Lower leg skin (tissue), 4 donors: ENCODE measurements at places on chromosomes 4 and X.

DNA sequence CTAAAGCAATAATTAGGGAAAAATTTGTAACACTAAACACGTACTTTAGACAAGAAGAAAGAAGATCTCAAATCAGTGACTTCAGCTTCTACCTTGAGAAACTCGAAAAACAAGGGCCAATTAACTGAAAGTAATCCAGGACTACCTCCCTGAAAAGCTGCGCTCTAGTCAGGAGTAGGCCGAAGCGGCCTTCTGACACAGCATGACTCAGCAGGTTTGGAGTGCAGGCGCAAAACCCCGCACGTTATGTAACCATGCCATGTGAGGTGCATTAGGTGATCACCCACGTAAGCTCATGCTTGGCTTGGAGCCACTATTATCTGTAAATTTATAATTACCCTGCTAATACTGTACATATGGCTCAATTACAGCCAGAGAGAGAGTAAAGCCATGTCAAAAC lies 52.8 kb upstream of the CCDC149 start:
- DNase-seq: no peak

GRCh38 chrX:154013614-154014360 lies 5.9 kb downstream of the IRAK1 start:
- no peak for DNase-seq

DNA sequence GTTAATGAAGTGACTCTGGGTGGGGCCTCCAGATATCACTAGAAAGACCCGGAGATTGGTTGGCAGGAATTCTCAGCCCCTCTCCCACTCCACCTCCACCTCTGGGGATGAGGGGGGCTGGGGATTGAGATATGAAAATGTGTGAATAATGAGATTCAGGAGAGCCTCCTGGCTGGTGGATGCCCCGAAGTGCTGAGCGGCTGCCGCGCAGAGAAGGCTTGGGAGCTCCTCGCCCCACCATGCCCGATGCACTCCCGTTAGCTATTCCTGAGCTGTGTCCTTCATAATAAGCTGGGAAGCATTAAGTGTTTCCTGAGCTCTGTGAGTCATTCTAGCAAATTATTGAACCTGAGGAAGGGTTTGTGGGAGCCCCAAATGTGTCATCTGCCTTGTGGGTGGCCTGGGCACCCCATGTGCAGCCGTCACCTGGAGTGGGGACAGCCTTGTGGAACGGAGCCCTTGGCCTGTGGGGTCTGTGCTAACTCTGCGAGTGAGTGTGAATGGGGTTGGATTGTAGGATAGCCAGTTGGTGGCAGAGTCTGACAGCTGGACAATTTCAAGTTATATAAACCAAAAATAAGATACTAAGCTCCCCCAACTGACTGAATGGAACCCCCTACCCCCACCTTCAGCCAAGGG lies 4.4 kb upstream of the MAEA start:
- DNase-seq: peak; percentile 59

- no peak for DNase-seq
Measured at GRCh38 chr4:75031775-75032174, 98.9 kb downstream of the PARM1 start.

GRCh38 chrX:11558972-11559371 lies 106.7 kb downstream of the ARHGAP6 start:
- DNase-seq: no peak

- no peak for DNase-seq
Measured at GRCh38 chr4:17523662-17524061, 8.7 kb downstream of the CLRN2 start.

DNA sequence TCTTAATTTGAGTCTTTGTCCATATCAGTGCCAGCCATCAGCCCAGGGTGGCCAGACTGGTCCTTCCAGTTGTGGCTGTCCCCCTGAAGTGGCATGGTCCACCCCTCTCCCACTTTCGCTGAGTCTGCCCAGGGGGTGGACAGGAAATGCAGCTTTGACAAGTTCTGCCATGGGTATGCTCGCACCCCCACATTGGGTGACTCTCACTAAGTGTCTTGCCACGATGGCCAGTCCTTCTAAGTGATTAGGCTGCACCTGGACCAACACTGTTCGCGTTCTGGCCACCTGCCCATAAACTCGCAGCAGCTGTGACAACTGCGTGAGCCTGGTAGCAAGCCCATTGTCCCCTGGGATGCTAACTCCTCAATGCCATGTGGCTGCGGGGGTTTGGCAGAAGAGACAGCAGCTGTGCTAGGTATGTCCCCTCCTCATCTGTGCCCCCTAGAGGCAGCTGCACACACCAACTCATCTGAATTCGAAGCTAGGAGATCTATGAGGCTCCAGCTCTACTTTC lies 10.0 kb upstream of the LNX1 start:
- no peak for DNase-seq

GRCh38 chrX:22118161-22118830 lies 86.2 kb downstream of the PHEX start:
- peak; percentile 58 for DNase-seq

DNA sequence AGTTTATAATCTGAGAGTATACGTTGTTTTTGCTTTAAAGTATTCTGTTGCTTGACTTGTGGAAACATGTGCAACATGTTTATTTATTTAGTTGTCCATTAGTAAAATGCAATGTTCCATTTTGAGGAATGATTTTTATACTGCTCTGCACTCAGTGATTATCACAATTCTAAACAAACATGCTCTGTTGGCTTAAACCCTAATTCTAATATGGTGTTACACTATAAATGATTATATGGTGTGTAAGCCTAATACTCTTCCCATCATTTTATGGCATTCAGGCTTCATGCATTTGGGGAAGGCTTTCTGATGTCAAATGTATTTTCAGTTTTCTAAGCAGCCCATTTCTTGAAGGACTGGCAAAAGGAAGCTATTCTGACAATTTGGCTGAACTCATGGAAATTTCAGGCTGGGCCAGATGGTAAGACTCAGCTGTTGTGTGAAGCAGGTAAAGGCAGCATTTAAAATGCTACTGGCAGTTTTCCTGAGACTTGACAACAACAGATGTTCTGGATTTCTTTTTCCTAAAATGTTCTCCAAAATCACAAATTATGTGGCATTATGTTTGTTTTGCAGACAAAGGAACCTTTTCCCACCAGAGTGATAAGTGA lies 336.7 kb upstream of the GNPDA2 start:
- DNase-seq: no peak

GRCh38 chr4:57426779-57427395 lies 316.7 kb upstream of the IGFBP7 start:
- DNase-seq: no peak

DNA sequence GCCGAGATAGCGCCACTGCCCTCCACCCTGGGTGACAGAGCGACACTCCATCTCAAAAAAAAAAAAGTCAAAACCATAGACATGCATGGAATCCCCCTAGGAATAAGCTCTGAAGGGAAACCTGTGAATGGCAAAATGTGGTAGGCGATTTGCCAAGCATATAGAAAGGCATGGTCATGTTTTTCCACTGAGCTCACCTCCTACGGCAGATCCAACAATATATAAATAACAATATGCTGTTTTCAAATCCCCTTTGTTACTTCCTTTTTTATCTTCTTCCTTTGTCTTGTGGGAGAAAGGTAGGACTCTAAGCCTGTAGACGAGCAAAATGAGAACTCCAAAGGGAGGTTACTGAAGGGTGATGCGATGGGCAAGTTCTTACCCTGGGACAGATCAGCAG lies 219.0 kb downstream of the PALLD start:
- DNase-seq: no peak

DNA sequence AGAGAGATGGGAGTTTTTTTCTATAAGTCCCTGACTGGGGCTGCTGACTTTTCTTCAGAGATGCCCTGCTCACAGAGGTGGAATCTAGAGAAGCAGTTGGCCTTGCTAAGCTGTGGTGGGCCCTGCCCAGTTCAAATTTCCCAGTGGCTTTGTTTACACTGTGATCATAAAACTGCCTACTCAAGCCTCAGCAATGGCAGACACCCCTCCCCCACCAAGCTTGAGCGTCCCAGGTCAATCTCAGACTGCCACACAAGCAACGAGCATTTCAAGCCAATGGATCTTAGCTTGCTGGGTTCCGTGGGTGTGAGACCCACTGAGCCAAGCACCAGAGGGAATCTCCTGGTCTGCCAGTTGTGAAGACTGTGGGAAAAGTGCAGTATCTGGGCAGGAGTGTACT lies 199.8 kb upstream of the WDFY3 start:
- DNase-seq: no peak

DNA sequence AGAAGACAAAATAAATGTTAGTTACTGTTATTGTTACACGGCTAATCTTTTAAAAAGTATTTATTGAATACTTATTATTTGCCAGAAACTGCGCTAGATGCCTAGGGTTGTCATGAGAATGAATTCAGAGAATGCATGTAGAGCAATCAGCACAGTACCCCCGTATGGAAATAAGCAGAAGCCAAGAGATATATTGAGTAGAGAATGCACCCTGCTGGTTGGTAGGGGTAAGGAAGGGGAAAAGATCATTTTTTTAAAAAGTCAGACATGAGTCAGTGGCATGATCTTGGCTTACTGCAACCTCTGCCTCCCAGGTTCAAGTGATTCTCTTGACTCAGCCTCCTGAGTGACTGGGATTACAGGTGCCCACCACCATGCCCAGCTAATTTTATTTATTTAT lies 13.1 kb upstream of the DRP2 start:
- no peak for DNase-seq

- no peak for DNase-seq
Measured at GRCh38 chrX:48493890-48494364, 14.9 kb upstream of the PORCN start.

DNA sequence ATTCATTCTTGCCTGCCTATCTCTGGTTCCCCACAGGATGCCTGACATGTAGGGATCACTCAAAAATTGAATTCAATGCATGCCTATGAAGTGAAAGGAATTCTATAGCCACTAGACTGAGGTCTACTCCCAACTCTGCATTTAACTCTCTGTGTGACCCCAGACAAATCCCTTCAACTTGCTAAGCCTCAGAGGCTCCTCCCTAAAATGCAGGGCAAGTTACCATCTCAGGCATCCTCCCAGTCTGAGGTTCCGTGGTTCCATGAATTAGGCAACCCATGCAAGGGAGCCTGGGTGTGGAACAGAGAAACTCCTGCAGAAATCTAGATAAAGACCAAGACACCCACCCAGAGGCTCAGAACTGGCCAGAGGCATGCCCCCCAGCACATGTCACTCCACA lies 6.6 kb downstream of the SRPX start:
- no peak for DNase-seq

DNA sequence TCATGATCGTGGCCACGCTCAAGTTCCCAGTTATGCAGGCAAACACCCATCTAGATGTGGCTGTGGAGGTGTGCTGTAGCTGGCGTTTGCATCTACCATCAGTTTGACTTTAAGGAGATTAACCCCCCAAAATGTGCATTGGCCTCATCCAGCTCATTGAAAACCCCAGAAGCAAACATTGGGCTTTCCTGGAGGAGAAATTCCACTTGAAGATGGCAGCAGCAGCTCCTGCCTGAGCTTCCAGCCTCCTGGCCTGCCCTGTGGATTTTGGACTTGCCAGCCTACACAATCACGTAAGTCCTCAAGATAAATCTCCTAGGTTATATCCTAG lies 30.2 kb upstream of the SLC25A6 start:
- DNase-seq: no peak

- DNase-seq: no peak
Measured at GRCh38 chr4:126470862-126471261, 1156.1 kb downstream of the FAT4 start.

- DNase-seq: no peak
Measured at GRCh38 chrX:48785186-48785539, 1.2 kb upstream of the GATA1 start.
